Natural killer cell treated with Interleukin-12 subunit alpha and Interleukin-12 subunit beta and Interleukin-15 and Interleukin-18, amount 100 ng/mL, for 72 hours (primary cell): ENCODE measurements at places on chromosomes 2 and 18. TPM values are rescaled to one million over a fixed set of nuclear protein-coding genes. Genes with fewer than 3 reads are reported as not detected.

Gene NRBP1
- 66.0 TPM for total RNA-seq

Gene PTH2R
- not detected for total RNA-seq

Gene AMER3
- not detected for total RNA-seq

Gene RNU2-63P
- 39.8 TPM for total RNA-seq

Gene CYP27C1
- not detected for total RNA-seq

Gene KIAA2012
- total RNA-seq = not detected

Gene UGT1A4
- not detected for total RNA-seq
